Amygdala (tissue), 56 donors: ENCODE measurements at places on chromosomes 4 and X.

- no peak for DNase-seq
Observed at GRCh38 chr4:187789078-187789477, 206.5 kb upstream of the ZFP42 start.

- DNase-seq = no peak
Observed at GRCh38 chrX:123518791-123519190, 214.1 kb downstream of the THOC2 start.

GRCh38 chr4:45283352-45283751 is 557.0 kb upstream of the GNPDA2 start:
- no peak for DNase-seq

DNA sequence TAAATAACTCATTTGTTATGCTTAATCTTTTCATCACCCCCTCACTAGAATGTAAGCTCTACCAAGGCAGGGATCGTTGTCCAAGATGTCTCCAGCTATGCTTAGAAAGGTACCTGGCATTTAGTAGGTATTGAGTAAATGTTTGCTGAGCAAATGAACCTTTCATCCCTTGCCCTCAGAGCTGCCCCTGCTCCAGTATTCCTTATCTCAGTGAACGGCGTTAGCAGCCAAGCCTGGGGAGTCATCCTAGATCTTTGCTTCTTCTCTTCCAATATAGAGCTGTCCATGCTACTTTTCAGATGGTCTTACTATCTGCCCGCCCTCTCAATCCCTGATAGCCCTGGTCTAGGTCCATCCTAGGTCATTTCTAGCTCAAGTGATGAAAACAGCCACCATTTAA is 188.4 kb downstream of the NR3C2 start:
- no peak for DNase-seq

DNA sequence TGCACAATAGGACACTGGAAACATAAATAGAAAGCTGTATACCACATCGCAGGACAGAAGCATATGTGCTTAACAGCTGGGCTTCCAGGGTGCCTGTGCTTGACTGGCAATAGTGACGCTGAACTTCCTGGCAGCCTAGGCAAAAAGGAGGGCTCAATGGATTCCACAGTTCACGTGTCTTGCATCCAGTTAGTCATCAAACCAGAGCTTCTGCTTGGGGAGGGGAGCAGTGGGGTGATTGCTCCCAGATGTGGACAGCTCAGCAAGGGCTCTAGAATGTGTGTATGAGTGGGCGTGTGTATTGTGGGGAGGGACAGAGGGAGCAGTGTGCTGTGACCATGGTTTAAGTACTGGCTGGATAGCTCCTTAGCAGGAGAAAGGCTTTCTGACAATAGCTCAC is 2.3 kb downstream of the PRRG3 start:
- no peak for DNase-seq

DNA sequence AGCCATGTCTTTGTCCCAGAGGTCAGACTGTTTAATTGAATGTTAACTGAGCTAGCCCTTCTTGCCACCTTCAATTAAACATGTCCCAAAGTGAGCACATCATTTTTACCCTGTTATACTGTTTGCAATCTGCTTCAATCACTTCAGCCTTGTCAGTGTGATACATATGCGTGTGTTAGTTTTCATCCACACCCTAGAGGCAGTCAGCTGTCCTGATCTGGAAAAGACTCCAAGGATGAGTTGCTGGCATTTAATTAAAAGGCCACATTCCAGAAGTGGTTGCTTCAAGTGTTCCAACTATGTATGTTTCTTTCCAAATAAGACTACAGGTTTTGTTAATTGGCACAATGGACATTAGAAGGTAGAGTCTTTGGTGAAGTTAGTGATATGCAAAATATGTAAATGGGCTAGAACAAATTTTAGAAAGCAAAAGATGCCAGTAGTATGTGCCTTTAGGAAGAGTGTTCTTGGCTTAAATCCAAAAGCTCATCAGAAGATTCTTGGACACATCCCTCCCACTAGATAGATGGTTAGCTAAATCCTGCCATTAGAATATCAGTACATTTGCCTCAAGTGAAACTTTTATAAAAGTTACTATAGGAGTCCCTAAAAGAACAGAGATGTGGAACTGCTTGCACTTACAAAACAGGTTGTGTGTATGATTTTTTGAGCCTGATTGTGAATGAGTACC is 79.5 kb upstream of the SLIT2 start:
- DNase-seq = no peak
